T-helper 1 cell (primary cell): ENCODE measurements at places on chromosomes 6 and 20.

DNA sequence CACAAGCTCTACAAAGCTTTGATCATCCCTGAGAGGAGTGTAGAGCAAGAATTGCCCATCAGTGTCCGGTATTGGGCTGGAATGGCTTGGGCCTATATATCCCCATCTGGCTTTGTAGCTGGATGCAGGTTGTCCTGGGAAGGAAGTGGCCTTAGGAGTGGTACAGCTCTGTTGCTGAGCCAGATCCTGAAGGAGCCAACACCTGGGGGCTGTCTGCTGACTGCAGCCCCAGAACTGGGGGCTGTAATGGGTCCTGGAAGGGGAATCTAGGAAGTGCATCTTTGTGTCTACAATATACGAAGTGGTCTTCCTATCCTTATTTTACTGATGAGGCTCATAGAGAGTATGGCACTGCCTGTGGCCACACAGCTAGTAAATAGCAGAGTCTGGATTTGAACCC is 145.9 kb downstream of the CDC5L start:
- DNase-seq, result no peak

GRCh38 chr6:43951063-43951755 is 176.0 kb downstream of the MRPL14 start:
- DNase-seq, result no peak

DNA sequence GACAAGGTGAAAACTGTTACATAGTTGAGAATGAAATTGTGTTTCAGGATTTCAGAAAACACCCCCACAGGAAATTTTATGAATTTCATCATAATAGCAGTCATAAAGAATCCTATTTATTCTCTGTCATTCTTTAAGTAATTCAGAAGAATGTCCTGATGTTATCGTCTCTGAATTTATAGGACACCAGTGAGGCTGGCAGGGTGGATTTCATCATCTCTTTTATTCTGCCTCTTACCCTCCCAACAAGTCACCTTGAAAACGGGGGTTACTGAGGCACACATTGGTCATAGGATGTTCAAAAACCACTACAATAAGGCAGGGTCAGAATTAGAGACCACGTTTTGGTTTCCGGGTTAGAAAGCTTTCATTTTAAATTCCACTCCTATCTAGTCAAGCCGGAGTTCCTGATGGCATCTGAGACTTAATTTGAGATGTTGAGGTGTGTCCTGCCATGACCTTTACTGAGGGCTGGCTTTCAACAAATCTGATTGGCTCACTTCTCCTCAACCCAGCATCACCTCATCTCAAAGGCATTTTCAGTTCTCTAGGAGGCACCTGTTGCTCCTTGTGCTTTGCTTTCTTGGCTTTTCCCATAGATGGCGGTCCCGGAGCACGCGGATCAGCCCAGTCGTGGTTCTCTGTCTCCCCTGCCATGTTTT is 230.6 kb upstream of the SUPT3H start:
- no peak for DNase-seq

- DNase-seq, result no peak
These were observed 36.6 kb downstream of the EZR start for GRCh38 chr6:158782432-158783166.

- DNase-seq, result no peak
These were observed 149.2 kb downstream of the PHACTR1 start for GRCh38 chr6:12865671-12866181.

DNA sequence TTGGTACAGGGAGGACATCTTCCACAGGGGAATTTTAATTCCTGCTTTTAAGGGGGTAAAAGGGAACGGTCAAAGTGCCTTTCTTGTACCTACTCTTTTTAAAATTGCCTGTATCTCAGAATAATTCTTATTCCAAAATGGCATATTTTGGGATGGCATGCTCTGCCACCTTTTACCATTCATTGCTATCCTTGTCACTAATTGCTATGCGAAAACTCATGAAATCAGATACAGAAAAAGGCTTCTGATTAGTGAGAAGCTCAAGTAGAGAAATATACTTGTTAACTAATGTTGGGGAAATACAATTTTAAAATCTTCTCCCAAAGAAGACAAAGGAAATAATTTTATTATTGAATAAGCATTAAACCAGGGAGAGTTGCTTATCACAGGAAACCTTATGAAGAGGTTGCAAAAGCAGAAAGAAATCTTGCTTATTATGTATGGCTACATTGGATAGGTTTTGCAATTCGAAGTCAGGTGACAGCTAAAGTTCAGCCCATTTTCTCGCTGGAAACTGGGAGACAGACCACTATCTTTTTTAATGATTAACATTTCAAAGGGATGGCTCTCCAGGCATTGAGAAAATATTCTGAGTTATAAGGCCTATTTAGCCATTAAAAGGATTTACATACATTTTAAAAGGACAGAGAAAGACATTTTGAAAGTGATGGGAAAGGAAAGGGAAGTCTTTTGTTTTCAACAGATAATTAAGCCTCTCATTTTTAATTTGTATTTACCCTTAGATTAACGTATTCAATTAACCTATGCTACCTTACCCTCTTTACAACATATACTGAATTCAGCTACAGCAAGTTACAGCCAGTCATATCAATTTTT is 110.3 kb upstream of the PRSS16 start:
- DNase-seq, result no peak

- DNase-seq, result no peak
These were observed 138.3 kb downstream of the FLRT3 start for GRCh38 chr20:14199111-14199510.

- DNase-seq, result no peak
These were observed 1.9 kb upstream of the GID8 start for GRCh38 chr20:62935968-62936585.

DNA sequence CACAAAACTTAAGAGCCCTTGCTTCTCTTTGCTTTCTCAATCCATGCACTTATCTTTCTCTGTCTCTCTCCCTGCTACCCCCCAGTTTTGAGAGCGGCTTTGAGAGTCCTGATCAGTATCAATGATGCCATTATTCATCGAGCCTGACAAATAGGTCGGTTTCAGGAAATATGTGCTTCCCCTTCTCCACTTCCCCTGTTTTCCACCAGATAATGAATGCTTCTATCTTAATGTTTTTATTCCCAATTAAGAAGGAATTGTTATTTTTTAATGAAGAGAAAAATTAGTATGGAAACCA is 117.7 kb downstream of the KIF13A start:
- DNase-seq, result no peak

DNA sequence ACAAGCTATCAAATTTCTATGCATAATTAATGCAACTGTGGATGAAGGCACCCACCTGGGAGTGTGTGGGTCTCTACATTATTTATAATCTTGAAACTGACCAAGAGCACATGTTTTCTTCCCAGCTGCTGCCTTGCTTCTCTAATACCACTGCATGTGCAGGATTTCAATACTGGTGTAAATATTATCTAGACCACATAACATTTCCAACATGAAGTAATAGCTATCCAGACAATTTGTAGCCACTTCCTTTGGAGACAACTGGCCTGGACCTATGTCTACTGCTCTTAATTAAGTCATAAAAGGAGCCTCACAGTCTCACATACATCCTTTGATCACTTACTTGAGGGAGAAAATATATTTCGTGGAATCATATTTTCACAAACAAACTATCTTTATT is 180.7 kb downstream of the HIVEP2 start:
- DNase-seq, result no peak

- DNase-seq, result peak; percentile 55
These were observed 149.5 kb upstream of the NEDD9 start for GRCh38 chr6:11381801-11382513.

- no peak for DNase-seq
These were observed 258.1 kb downstream of the FNDC1 start for GRCh38 chr6:159427335-159427734.

- DNase-seq, result no peak
These were observed 445.0 kb upstream of the CHD6 start for GRCh38 chr20:42063141-42063540.

DNA sequence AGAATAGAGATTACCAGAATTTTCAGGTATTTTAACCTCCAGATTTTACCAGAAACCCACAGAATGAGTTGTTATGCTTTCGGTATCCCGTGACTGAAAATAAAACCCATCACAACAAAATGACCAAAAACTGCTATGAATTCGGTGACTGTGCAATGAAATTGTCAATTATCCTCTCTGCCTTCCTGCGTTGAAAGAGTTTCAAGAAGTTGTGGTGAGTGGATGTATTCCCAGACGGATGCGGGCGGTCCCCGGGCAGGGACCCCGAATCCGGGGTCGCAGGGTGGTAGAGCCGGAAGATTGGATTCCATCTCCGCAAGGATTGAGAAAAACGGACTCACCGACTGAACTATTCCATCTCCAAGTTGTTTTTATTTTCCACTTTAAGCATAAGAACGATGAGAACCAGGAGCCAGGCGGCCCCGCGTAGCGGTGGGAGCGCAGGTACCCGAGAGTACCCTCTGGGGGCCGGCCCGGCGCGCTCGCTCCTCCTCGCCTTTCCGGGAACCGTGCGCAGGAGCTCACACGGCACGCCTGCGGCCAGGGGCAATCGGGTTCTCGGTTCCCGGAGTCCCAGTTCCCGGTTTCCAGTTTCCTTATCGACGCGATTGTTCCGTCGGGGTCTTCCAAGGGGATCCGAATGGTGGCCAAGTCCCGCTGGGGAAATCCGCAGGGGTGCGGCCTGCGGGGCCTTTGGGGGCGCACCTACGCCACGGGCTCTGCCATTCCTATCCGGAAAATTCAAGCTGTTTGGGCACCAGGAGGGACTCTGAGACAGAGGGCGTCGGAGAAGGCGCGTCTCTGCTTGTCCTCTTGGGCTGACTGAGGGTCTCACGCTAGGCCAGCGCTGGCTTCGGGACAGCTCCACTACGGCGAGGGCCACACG is 104.9 kb upstream of the PRDM1 start:
- peak; percentile 25 for DNase-seq

DNA sequence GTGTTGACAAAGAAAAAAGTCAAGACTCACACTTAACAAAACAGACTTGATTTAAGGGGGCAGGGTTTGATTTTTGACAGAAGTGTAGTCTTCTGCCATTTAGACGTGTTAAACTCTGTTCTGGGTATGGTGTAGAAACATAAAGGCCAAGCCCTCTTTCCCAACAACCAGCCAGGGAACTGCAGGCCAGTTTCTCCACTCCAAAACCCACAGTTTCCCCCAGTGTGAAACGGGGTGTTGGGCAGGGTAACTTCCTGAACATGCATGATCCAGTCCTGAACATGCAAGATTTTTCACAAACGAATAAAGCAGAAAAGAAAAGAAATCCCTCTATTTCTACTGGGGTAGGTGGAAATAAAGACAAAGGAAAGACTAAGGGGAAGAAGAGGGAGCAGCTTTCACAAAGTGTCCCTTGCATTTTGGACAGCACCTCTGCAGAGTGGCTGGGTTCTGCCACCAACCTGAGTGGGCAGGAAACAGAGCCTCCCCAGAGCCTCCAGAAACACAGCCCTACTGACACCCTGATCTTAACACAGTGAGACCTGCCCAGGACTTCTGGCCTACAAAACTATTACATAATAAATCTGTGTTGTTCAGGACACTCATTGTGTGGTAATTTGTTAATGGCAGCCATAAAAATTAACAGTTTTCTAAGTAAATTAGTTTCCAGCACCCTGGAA is 7.5 kb downstream of the APMAP start:
- no peak for DNase-seq

- no peak for DNase-seq
These were observed 74.0 kb downstream of the SYNE1 start for GRCh38 chr6:152563177-152563576.

DNA sequence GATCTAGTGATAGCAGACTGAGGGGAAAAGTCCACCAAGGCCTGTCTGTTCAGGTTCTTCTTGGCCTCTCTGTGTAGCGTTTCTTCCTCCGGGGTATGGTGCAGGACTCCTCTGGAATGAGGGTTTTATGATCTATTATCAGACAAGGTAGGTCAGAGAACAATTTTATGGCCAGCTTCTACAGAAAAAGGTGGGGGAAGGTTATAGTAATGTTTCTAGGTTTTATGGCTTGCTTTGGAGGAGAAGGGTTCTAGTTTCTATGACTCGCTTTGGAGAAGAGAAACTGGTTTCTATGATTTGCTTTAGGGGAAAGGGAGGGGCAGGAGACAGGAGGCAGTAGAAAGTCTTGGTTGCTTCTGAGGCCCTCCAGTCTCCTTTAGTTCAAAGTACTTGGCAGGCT is 144.8 kb upstream of the LAMA2 start:
- DNase-seq, result no peak

DNA sequence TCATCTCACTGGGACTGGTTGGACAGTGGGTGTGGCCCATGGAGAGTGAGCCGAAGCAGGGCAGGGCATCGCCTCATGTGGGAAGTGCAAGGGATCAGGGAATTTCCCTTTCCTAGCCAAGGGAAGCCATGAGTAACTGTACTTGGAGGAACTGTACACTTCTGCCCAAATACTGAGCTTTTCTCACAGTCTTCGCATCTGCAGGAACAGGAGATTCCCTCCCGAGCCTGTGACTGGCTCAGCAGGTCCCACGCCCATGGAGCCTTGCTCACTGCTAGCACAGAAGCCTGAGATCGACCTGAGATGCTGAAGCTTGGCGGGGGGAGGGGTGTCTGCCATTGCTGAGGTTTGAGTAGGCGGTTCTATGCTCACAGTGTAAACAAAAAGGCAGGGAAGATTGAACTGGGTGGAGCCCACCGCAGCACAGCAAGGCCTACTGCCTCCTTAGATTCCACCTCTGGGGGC is 10.4 kb upstream of the CALHM5 start:
- DNase-seq, result no peak

DNA sequence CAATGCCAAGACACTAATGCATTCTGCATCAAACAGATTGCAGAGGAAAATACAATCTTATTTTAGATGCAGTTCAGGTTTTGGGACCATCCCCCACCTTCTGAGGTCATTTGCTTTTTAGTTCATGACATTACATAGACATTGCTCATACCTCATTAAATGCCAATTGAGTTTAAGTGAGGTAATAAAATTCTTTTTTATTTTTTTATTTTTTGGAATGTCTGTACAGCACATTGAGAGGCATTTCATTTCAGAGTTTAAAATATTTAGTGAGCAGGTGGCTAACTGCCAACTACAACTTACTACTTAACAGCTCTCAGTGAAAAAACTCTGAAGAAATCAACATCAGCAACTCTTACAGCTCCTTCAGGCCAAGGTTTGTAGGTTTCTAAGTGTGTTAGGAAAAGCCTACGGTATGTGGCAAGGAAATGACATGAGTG is 482.2 kb upstream of the RNF217 start:
- no peak for DNase-seq

- no peak for DNase-seq
These were observed 500.9 kb downstream of the PREX1 start for GRCh38 chr20:48326868-48327267.

- no peak for DNase-seq
These were observed 33.4 kb downstream of the KIF25 start for GRCh38 chr6:168030908-168031307.

- no peak for DNase-seq
These were observed 516.6 kb upstream of the JARID2 start for GRCh38 chr6:14729129-14729871.

GRCh38 chr6:81896525-81897503 is 144.3 kb upstream of the TENT5A start:
- no peak for DNase-seq

DNA sequence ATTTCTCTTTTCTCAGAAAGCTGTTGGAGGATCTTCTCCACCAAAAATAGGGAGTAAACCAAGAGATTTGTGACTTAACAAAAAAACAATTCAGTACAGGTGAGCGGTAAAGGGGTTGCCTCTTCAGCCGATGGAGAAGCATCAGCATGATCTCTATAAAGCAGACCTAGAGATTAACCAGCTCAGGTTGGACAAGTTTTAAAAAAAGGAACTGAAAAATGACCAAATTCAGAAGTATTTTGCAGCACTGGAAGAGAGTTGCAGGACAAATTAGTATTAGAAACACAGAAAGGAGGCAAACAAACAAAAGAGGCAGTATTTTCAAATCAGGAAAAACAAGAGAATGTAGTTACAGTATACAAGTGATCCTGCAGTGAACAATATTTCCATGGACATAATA is 39.6 kb upstream of the ZNF184 start:
- no peak for DNase-seq
